ENCODE measurements at places on chromosomes 2 and 18.

DNA sequence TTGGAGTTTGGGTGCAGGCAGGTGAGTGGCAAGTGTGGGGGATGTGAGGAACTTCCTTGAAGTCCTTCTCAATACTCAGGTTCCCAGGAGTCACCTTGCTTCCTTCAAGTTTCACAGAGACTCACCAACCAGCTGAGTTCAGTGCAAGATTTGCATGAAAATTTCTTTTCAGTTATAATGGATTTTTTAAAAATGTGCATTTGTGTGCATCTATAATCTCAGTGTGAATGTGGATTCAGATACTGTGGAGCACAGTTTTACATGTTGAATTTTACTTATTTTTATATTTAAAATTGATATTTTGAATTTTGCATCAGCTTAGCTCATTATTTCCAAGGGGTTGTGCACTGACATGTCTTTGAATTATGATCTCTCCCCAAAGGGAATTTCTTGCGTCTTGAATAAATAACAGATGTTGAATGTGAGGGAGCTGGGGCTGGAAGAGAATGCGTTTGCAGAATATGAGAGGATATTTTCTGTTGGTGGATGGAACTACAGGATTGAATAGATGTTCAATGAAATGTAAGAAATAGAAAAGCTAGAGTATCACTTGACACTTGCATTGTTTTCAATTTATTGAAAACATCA lies 184.3 kb downstream of the RPRM start:
- DNase-seq = no peak

DNA sequence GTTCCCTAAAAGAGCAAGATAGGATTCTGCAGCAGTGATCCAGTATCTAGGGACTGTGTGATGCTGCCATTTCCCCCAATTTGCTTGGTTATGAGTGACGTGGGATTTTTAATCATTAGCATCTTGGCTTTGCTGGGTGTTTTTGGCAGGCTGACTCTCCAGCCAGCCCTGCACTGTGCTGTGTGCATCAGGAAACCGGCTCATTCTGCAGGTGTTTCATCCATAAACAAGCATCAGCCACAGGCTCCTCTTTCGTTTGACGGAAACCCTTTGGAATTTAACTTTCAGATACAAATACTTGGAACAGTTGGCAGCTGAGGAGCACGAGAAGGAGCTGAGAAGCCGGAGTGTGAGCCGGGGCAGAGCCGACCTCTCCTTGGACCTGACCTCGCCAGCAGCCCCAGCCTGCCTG lies 135.9 kb downstream of the TPGS2 start:
- no peak for DNase-seq

GRCh38 chr2:25639131-25639530 lies 34.2 kb downstream of the DTNB start:
- DNase-seq = no peak

DNA sequence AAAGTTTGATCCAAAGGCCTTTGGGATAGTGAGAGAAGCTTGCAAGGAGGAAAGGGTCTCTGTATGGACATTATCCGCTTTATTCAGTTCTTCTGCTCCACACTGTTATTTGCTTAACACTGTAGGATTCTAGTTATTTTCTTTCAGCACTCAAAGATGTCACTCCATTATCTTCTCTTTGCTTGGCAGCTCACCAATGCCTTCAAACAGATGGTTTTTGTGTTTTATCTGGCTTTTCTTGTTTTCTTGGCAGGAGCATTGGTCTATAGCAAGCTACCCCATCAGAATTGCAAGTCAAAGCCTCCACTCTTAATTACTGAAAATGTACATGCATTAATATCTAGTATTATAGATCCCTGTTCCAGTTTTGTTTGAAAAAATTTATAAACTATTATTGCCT lies 138.8 kb downstream of the EVA1A start:
- DNase-seq = no peak

GRCh38 chr18:55988537-55988936 lies 400.5 kb upstream of the TCF4 start:
- DNase-seq = no peak

DNA sequence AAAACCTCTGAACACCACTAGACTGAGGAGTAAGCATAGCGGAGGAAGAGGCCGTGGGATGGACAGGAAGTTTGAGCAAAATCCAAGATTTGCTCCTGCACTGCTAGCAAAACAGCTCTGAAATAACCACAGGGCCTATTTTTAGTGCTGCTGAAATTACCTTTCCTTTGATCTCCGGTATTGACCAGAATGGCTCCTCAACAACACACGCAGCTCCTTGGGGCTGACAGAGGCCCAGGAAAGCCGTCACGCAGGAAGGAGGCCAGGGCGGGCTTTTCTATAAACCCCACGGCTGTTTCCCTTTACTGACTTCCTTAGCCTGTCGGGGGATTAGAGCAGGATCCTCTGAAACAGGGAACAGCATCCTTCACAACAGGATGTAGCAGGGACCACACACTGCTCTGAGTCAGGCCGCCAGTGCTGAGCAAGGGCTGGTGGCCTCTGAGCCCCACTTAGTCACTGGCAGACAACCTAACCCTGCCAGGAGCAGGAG lies 80.8 kb upstream of the LCLAT1 start:
- DNase-seq = no peak

DNA sequence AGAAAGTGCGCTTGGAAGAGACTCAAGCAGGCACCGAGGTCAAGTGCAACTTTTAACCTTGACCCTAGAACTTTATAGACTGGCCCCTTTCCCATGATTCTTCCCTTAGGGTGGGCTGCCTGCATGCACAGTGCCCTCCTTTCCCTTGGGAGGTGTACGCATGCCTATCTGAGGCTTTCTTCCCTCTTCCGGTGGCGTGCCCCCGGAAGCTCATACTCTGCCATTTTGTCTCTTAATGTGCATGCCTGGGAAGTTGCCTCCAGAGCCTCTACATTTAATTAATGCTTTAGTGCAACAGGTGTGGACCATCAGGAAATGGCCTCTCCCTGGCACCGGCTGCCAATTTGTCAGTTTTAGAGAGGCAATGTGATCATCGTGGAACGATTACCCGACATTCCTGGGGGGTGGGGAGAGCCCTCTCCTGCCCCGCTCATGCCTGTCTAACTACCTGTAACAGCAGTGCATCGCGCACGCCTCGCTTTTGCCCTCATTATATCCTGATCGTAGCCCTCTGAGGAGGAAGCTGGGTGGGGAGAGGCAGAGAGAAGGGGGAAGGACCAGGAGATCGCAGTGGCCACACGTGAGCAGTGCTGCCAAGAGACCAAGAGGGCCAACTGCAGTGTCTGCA lies 194.8 kb downstream of the TFCP2L1 start:
- DNase-seq = no peak

DNA sequence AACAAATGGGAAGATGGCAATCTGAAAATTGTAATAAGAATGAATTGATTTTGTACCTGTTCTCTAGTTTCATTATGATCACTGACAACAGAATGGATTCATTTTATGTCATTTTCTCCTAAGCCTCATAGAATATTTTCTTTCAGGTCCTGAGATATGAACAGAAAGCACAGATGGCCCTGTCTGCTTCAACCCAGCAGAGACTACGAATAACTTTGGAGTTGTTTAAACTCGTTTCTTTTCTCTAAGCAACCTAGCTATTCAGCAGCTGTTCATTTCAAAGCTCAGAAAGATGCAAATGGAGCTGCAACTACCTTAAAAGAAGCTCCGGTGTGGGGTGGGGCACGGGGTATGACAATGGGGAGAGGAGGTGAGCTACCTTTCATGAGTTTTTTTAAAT lies 124.9 kb downstream of the ALK start:
- no peak for DNase-seq

DNA sequence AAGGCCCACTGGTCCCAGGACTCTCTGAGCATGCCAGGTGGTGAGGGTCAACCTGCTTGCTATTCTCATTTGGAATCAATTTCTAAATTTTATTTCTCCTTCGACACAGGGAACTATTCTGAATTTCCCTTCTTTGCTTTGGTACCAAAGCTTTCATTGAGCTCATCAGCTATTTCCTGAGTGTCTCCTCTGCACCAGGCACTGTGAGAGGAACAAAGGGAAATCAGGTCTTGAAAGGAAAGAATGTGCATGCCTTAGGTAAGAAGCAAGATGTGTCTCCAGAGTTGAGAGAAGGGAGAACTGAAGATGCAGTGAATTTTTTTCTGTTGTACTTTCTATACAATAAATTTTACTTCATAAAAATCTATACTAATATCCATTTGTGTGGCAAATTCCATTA lies 17.9 kb downstream of the SPATS2L start:
- DNase-seq = no peak

- no peak for DNase-seq
Measured at GRCh38 chr2:32246911-32247310, 17.8 kb downstream of the NLRC4 start.

DNA sequence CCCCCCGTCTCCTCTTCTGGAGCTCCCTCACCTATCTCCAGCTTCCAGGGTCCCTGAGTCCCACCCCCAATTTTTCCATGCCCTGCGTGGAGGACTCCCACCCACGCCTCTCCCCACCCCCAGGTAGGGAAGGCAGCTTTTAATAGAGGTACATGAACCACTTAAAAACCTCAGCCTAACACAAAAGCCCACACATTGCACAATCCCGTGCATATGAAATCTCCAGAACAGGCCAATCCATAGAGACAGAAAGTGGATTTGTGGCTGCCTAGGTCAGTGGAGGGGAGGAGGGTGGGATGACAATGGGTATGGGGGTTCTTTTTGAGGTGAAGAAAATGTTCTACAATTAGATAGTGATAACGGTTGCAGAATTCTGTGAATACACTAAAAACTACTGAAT lies 145.6 kb downstream of the CABLES1 start:
- no peak for DNase-seq

Data from CD4-positive, alpha-beta T cell treated with Interleukin-15 for 1 hour (primary cell).